ENCODE measurements at places on chromosomes 16 and 17.

DNA sequence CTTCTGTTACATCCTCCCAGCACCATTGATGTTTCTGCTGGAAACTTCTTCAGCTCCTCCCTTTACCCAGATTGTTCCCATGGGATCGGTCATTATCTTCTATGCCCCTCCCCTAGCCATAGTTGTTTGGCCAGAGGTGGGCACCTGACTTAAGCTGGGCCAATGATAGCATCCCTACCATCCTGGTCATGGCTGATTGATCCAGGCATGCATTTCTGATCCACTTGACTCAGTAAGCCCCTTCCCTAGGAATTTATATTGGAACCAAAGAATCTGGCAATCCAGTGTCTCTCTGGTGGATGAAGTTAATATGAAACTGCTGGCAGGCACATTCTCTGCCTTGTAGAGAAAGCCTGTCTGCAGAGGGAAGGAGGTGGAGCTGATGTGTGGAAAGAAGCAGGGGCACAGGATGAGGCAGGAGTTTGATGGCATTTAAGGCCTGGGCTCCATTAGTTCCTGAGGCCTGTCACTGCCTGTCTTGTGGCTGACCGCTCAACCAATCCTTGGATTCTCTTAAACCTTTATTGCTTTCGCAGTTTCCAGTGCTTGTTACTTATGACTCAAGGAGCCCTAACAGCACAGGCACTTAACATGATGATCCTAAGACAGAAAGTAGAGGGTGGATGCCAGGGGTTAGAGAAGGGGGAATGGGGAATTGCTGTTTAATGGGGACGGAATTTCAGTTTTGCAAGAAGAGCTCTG is 152.4 kb downstream of the ABCC12 start:
- DNase-seq, result no peak

- no peak for DNase-seq
Observed at GRCh38 chr16:67029254-67030096, 526 bp downstream of the CBFB start.

- DNase-seq, result no peak
Observed at GRCh38 chr16:54422569-54422978, 136.0 kb upstream of the IRX3 start.

DNA sequence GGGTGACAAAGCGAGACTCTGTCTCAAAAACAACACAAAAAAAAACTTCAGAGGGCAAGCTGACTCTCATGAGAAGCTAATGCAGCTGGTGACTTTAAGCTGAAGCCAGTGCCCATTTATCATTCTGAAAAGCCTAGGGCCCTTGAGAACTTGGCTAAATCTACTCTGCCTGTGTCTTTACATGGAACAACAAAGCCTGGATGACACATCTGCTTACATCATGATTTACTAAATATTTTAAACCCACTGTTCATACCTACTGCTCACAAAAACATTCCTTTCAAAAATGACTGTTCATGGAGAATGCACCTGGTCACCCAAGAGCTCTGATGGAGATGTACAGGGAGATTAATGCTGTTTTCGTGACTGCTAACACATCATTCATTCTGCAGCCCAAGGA is 6.1 kb upstream of the ALOX12 start:
- no peak for DNase-seq

Data from amniotic stem cell (primary cell).